HT1080 (cell line): ENCODE measurements at places on chromosomes 5 and 9. TPM values are rescaled to one million over a fixed set of nuclear protein-coding genes. Genes with fewer than 3 reads are reported as not detected.

GRCh38 chr9:2817999-2818803 is 25.7 kb downstream of the PUM3 start:
- DNase-seq, result no peak

- no peak for DNase-seq
Observed at GRCh38 chr5:84304599-84304998, 80.1 kb downstream of the EDIL3 start.

- DNase-seq, result no peak
Observed at GRCh38 chr9:135100241-135100681, 12.8 kb downstream of the OLFM1 start.

GRCh38 chr9:131668439-131669268 is 71.2 kb downstream of the RAPGEF1 start:
- DNase-seq, result peak; percentile 89

GRCh38 chr5:1414311-1415058 is 30.8 kb downstream of the SLC6A3 start:
- no peak for DNase-seq

DNA sequence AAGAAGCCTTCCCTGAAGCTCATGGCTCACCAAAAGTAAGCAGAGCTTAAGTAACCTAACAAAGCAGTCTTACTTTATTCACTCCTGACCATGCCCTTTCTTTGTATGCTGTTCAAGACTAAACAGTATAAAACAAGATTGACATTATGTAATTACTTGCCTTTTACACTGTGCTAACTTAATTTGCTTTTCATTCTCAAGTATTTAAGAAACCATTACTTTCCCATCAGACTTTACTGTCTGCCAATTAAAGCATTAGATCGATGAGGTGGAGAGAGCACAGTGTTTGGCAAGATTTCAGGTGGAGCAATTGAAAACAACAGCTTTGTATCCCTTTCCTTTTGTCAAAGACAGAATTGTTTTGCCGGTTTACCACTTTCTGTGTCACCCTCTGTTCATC is 98.2 kb downstream of the RORB start:
- no peak for DNase-seq

GRCh38 chr5:22709743-22710142 is 143.4 kb downstream of the CDH12 start:
- no peak for DNase-seq

Gene FBN2
- 12.8 and 14.0 TPM in 2 replicates for total RNA-seq

- no peak for DNase-seq
Observed at GRCh38 chr9:6703898-6704639, 53.7 kb upstream of the KDM4C start.

- no peak for DNase-seq
Observed at GRCh38 chr5:171649075-171649401, 136.6 kb upstream of the SMIM23 start.
